Lower leg skin (tissue), 4 donors: ENCODE measurements at places on chromosomes 3 and 15.

GRCh38 chr3:65958216-65958615, 80.5 kb downstream of the MAGI1 start:
- no peak for DNase-seq

DNA sequence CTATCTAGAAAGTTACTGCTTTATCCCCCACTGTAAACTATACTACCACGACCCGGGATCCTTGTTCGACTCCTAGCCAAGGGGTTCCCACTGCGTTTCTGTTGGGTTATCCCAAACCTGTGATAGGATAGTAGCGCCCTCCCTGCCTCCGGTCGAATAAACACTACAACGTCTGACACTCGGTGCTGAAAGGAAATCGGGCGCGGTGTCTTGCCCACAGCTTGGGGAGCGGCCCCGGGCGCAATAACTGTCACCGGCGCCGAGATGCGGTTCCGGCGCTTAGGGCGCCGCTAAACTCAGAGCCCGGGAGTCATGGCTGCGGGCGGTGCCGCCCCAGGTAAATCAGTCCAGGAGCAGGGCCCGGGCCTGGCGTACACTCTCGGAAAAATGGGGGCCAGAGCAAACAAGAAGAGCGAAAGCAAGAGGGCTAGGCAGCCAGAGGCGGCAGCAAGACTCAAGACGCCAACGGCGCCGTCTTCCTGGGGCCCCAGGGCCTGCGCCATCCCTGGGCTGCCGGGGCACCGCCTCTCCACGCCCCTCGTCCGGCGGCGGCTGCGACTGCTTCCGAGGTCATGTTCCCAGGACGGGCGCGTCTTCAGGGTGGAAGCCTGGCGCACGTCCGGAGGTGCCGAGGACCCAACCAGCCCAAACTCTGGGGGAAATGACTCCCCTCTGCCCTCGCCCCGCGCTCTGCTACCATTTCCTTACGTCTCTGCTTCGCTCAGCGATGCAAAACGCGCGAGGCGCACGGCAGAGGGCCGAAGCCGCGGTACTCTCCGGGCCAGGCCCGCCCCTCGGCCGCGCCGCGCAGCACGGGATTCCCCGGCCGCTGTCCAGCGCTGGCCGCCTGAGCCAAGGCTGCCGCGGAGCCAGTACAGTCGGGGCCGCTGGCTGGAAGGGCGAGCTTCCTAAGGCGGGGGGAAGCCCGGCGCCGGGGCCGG, at the start of gene DUT:
DUT (plus strand) TSS at position 575 of the 941 bp plus-strand sequence; CDS start at position 662, 87 bp downstream.
- DNase-seq, result peak; percentile 97

GRCh38 chr15:47398132-47398531, 319.2 kb upstream of the SEMA6D start:
- DNase-seq, result no peak

GRCh38 chr3:144900366-144900765, 928.7 kb downstream of the DIPK2A start:
- DNase-seq, result no peak

- DNase-seq, result no peak
Observed at GRCh38 chr3:14907043-14907966, 40.1 kb upstream of the NR2C2 start.

GRCh38 chr15:49441816-49442215, 18.8 kb downstream of the FGF7 start:
- DNase-seq, result no peak

DNA sequence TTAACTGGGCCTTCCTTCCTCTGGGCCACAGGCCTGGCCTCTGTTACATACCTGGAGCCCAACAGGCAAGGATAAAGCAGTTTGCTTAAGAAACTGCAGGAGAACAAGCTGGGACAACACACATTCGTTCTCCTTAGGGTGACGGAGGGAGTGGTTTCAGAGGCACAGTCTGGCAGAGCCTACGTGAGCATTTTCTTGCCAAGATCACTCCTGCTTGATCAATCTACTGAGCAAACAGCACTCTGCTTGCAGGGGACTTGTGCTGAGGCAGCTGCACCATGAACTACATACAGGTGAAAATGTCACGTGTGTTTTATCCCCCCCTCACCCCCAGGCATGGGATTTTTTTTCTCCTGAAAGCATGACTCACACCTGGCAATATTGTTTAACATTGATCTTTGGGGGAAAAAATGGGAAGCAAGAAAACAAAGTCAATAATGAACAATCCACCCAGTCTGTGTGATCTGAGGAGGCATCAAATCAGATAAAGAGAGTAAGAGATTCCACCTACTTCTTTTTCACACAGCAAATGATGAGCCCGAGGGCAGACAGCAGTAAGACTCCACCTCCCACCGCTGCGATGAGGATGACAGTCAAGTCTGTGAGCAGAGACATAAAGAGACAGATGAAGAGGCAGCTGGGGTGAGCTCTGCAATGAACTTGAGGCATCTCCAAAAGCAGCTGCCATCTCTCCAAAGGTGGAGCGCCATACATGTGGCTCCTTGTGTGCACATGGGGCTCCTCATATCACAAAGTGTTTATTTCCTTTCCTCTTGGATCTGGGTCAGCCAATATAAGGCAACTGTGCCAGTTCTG, 57.4 kb downstream of the CDCP1 start:
- DNase-seq, result peak; percentile 51

- DNase-seq, result no peak
Observed at GRCh38 chr3:14472471-14473351, 67.4 kb downstream of the GRIP2 start.

- DNase-seq, result no peak
Observed at GRCh38 chr15:64235552-64235951, 72.7 kb upstream of the PPIB start.

- DNase-seq, result no peak
Observed at GRCh38 chr3:41362638-41363559, 163.6 kb downstream of the CTNNB1 start.

DNA sequence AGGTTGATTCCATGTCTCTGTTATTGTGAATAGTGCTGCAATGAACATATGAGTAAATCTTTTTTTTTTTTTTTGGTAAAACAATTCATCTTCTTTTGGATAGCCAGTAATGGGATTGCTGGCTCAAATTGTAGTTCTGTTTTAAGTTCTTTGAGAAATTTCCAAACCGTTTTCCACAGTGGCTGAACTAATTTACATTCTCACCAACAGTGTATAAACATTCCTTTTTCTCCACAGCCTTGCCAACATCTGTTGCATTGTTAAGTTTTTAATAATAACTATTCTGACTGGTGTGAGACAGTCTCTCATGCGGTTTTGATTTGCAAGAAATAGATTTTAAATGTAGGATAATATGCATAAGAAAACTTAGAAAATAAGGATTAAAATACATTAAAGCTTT, 279.0 kb upstream of the EPHA3 start:
- no peak for DNase-seq

DNA sequence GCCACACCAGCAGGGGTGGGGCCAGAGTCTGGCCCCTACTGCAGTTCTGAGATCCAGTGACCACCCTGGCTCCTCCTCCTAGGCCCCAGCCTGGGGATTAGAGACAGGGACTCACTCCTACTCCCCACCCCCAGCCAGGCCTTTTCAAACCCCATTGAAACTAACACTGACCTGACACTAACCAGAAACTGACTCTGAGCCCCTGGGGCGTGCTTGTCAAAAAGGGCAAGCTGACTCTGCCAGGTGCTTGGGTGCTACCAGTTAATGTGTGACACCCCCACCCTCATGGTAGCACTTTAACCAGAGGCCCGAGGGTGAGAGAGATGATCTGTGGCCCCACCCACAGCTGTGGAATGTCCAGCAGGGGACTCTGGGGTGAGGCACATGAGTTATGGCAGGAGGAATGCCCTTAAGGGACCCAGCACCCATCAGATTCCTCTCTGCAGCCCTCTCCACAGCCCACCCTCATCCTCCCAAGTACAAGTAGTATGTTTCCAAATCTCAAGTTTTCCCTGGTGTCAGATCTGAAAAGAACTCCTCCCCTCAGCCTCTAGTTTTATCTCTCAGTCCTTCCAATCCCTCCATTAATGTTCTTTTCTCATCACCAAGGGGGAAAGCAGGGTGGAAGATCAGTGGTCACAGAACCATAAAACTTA, 1.4 kb downstream of the PTH1R start:
- DNase-seq, result no peak

GRCh38 chr3:110456001-110456400, 615.6 kb upstream of the NECTIN3 start:
- DNase-seq, result no peak

DNA sequence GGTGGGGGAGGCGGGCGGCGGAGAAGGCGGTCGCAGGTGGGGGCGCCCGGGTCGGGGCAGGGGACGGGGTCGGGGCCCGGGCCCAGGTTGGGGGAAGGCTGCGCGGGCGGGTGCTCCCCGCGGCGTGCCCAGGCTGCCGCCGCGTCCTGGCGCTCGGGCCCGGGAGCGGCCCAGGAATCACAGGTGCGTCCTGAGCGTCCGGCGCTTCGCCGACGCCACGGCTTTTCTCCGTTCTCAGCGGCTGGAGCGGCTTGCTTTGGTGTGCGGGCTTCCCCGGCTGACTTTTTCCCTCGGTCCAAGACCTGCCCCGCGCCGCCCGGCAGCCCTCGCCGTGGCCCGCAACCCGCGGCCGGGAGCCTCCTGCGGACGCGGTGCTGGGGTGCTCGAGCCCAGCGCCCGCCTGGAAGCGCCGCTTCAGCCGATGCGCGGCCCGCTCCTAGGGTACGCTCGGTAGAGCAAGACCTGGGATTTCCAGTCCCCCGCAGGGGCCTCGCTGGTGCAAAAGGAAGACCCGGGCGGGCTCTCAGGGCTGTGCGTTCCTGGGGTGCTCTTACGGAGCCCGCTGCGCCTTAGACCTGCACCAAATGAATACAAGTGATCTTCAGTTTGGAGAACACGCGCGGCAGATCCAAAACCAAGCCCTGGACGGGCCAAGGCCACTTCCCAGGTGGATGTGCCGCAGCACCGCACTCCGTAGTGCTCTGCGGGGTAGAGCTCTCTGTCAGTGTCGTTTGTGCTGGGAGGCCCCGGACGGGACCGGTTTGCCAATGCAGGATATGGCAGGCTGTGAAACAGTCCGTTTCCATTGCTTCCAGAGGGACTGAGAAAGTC, 639 bp downstream of the NIPA1 start:
- no peak for DNase-seq

- no peak for DNase-seq
Observed at GRCh38 chr3:169969174-169970095, 2.8 kb downstream of the SEC62 start.

GRCh38 chr3:40924559-40925141, 274.7 kb upstream of the CTNNB1 start:
- no peak for DNase-seq

DNA sequence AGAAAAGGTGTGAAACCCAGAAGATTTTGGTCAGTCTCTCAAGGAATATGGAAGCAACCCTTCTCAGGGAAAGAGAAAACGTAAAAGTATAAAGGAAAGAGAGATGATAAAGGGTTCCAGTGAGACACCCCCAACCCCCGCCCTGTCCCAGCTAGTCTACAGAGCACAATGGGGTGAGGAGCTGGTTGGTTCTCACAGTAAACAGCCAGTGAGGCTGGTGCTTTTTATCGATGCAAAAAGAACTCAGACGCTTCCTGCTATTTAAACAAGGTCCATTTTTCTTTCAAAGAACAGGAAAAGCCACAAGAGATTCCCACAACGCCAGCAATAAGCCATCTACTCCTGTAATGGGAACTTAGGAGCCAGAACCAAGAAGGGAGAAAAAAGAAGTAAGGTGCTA, 65.9 kb downstream of the CHAC1 start:
- DNase-seq, result no peak

DNA sequence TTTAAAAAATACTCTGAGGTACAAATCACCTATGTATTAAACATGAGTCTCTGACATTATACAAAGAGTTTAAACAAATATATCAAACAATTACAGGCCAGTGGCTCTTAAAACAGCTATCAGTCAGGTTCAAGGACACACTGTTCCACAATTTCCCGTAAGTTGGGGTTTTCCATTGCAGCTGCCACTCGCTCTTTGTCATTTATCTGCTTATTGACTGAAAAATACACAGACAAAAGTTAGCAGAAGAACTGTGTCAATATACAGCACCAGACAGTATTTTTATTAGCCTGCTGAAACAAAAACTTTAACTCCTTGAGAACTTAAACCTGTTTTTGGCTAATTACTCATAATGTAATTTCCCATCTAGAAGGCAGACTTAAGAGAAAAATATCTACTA, 20.8 kb downstream of the CIAO2A start:
- DNase-seq, result no peak

- no peak for DNase-seq
Observed at GRCh38 chr3:64645243-64645642, 42.6 kb downstream of the ADAMTS9 start.

DNA sequence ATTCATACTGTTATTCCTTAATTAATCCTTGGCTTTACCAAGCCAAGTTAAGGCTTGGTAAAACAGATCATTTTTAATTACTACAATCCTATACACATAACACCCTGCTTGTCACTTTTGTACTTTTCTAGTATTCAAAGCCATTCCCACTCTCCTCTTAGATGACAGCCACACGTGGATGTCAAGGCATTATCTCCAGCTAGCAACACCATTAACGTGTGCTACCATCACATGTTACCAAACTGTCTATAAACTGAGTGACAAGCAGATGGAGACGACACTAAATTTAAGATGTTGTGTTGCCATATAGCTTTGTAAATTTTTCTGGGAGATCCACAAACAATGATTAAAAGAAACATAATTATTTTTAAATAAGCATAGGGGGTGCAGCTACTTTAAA, 103.7 kb downstream of the UACA start:
- DNase-seq, result no peak

- DNase-seq, result no peak
Observed at GRCh38 chr3:11238060-11238459, 34.1 kb upstream of the ATG7 start.

DNA sequence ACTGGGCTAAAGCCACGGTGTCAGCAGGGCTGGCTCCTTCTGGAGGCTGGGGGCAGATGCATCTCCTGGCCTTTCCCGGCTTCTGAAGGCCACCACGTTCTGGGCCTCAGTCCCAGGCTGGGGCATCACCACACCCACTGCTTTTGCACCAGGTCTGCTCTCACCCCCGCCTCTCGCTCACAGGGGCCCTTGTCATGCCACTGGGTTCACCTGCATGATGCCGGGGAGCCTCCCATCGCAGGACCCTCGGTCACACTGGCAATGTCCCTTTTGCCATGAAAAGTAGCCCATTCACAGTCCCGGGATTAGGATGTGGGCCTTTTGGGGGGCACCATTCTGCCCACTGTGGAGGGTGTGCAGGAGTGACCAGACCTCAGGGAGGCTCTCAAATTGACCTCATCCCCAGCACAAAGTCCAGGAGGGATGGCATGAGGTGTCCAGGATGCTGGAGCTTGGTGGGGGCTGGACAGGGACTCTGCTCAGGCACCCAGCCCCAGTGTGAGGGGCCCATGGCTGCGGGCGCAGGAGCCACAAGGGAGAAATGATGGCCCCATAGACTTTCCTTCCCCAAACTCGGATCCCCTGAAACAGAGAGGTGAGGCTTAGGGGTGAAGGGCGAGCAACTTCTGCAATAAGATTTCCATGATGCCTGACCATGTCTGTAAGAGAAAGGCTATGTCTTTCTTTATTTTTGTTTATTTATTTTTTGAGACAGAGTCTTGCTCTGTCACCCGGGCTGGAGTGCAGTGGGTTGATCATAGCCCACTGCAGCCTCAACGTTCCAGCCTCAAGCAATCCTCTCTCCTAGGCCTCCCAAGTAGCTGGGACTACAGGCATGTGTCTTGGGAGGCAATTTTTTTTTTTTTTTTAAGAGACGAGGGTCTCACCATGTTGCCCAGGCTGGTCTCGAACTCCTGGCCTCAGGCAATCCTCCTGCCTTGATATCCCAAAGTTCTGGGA, 189.1 kb downstream of the GOLGA6L6 start:
- peak; percentile 84 for DNase-seq

GRCh38 chr3:71048948-71049347, 534.6 kb downstream of the FOXP1 start:
- DNase-seq, result no peak

GRCh38 chr3:184031187-184031792, at the start of gene HTR3D:
Gene HTR3D (plus strand): TSS chr3:184031742. CDS start chr3:184031742, 0 bp downstream.
- DNase-seq, result no peak
